ENCODE measurements at places on chromosomes 4 and X.

DNA sequence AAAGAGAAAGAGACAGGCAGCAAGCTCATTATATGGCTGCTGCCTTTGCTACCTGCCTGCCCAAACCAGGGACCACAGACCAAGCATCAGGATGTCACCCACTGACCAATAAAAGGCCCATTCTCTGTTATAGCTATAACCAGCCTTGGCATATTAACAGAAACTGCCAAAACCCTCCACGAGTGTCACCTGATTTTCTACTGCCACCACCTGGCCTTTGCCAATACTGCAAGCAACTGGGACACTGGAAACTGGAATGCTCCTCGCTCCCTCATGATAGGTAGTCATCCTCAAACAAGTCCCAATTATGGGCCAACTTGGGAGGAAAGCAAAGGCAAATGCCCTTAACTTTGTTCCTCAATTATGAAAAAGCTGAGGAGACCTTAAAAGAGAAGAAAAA lies 76.0 kb downstream of the SPIN4 start:
- no peak for DNase-seq

- DNase-seq: no peak
These were observed 4.6 kb upstream of the MAD2L1 start for GRCh38 chr4:120071192-120071795.

- no peak for DNase-seq
These were observed 253.7 kb upstream of the TAPT1 start for GRCh38 chr4:16480011-16480410.

GRCh38 chr4:78749258-78749971 lies 26.7 kb upstream of the BMP2K start:
- no peak for DNase-seq

DNA sequence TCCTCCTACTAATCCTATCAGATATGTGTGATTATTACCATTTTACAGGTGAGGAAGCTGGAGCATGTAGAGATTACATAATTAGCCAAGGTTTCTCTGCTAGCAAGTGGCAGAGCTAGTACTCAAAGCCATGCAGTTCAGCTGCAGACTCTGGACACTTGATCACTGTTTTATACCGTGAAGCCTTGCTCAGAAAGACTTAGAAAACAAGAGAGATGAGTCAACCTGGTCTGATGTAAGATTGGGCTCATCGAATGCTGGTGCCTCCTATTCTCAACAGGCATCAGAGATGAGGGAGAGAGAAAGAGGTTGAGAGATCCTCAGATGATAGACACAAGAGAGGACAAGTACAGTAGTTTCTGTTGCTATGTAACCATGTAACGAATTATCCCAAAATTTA lies 19.0 kb upstream of the PDE5A start:
- DNase-seq: peak; percentile 51

DNA sequence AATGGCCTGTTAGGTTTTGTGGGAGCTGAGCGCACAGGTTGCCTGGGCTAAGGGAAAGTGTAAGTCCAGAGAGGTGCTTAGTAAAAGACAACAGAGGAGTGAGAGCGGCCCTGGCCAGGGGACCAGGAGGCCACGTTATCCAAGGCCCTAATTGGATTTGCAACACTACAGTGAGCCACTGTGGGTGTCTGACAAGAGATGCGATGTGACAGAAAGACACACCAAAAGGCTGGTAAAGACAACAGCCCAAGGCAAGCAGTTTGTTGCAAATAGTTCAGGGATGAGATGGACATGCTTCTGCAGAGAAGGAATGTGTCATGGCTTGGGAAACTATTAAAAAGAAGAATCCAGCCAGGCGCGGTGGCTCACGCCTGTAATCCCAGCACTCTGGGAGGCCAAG lies 162.7 kb upstream of the KIT start:
- DNase-seq: no peak

GRCh38 chr4:111957116-111957515 lies 188.1 kb upstream of the FAM241A start:
- no peak for DNase-seq

DNA sequence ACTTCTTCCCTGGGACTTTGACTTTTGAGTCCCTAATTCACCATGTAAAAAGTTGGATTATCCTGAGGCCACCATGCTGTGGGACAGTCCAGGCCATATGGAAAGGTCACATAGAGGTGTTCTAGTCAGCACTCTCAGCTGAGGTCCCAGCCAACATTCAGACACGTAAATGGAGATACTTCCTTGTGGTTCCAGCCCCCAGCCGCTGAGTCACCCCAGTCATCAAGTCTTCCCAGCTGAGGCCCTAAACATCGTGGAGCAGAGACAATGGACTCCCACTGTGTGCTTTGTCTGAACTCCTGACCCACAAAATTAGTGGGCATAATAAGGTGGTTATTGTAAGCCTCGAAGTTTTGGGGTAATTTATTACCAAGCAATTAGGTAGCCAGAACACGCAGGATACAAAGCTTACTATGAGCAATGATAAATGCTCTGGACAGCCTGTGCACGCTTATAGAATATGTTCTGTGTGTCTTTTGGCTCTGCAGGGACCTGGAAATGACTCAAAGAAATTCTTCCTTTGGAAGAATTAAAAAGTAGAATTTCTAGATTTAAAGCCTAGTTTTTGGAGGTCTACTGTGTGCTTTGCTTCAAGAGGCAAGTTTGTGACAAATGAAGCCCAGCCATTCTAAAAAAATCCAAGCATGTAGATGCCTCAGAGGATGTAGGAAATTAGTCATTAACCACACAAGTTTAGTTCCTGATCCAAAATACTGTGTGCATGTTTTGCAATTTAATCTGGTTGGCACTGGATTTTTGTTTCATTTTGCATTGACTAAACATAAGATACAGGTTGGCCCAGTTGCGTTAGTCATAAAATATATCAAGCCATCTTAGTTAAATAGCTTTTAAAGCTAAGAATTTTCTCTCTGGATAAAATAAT lies 33.2 kb upstream of the SLC9A7 start:
- peak; percentile 81 for DNase-seq

- no peak for DNase-seq
These were observed 73.1 kb upstream of the FMR1 start for GRCh38 chrX:147838465-147839131.

GRCh38 chr4:98601708-98602107 lies 56.7 kb downstream of the TSPAN5 start:
- DNase-seq: no peak

DNA sequence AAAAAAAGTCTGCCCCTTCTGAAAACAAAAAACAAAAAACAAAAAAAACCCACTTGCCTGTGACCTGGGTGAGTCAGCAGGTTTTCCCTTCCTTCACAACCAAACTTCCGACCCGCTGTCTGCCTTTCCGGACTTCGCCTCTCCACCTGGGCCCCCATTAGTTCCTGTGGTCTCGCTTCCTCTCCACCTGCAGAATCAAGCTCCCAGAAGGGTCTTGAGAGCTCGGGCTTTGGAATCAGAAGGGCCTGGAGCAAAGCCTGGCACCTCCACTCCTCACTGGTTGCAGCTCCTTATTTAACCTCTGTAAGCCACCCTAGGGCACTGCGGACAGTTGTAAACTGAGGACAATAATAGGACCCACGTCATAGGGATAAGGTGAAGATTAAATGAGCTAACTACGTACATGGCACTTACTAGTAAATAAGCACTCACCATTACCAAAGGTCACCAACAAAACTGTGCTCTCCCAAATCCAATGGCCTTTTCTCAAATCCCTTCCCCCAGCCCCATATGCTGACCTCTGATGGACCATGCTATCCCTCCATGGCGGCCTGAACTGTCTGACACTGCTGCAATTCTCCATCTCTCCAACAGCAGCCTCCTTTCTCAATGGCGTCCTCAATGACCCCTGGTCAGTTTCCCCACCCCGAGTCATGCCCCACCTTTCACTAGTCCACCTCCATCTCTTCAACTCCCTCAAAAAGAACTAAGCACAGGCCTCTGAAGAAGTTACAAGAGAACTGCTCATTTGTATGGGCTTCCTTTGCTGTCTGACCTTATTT lies 64.2 kb downstream of the IRF2 start:
- no peak for DNase-seq

DNA sequence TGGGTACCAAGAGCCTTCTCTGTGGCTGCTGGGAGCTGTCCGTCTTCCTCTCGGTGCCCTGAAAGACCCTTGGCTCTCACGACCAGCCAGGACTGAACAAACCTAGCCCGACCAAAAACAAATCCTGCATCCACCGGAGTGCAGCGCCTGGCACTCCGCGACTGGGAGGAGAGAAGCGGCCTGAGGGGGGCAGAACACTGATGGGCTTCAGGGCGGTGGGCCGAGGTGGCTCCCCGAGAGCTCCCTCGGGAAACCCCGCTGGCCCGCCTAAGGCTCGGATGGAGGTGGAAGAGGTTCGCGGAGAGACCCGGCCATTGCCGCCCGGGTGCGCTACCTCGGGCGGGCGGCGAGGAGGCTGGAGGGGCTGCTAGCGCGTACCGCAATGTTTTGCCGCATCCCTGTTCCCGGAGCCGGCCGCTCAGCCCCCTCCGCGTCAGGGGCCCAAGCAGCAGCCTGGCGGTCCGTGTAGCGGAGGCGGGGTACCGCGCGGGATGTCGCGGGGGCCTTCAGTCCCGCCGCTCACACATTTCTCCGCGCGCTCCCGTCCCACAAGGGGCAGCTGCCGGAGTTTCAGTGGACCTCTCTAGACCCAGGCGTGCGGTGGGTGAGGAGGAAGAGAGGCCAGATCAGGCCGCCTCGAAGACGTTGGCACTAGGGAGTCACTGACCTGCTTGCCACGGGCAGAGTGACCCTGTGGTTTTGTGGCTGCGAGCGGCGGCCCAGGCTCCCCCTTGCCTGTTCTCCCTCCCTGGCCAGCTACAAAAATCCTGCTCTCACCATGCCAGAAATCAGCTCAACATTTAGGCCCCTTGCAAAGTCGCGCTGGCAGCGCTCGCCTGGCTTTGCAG lies 2.2 kb downstream of the SLITRK4 start:
- no peak for DNase-seq

DNA sequence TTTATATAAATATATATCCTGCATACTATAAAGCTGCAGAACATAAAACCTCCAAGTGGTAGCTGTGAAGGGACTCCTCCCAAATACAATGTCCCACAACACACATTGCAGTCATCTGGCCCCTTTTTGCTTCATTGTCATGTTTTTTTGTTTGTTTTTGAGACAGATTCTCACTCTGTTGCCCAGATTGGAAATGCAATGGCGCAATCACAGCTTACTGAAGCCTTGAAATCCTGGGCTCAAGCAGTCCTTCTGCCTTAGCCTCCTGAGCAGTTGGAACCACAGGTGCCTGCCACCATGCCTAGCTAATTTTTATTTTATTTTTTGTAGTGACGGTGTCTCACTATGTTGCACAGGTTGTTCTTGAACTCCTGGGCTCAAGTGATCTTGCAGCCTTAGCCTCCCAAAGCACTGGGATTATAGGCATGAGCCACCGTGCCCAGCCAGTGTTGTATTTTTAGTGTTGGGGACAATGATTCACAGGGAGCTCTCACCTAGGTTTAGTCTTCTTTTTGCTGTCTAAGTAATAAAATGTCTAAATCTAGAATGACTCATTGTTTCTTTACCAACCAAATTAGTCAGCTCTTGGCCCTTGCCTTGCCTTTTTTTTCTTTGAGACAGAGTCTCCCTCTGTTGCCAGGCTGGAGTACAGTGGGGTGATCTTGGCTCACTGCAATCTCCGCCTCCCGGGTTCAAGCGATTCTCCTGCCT lies 24.0 kb upstream of the XIAP start:
- DNase-seq: no peak

GRCh38 chr4:104330125-104330905 lies 164.4 kb downstream of the CXXC4 start:
- no peak for DNase-seq

DNA sequence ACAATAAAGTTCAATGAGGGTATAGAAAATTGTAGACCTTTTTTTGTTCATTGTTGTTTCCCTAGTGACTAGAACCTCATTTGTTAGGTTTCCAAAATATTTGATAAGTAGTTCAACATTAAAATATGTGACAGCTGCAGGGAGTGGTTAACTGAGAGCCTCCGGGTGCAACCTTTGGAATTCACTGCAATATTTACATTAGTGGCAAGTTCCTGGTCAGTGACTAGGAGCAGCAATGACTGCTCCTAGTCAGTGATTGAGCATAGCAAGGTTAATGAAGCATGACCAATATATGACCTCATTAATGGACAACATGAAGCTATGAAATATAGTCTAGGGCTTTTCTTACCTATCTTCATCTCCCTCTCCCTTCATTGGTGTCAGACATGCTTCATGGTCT lies 65.8 kb upstream of the FAM47A start:
- DNase-seq: no peak

DNA sequence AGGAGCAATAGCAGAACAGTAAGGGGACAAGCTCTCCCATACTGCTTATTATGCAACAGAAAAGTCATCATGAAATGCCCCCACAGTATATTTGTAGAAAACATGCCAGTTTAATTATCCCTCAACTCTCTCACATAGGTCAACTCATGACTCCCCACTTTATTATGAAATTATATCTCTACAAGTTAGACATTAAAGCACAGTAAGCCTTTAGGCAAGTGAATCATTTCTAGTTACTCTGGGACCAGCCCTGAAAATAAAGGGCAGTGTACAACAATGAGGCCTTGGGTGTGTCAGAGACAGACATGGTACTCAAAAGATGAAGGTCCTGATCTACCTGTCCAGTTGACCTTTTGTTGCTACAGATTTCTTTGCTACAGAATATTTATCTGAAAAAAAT lies 191.9 kb downstream of the FBXW7 start:
- DNase-seq: no peak

DNA sequence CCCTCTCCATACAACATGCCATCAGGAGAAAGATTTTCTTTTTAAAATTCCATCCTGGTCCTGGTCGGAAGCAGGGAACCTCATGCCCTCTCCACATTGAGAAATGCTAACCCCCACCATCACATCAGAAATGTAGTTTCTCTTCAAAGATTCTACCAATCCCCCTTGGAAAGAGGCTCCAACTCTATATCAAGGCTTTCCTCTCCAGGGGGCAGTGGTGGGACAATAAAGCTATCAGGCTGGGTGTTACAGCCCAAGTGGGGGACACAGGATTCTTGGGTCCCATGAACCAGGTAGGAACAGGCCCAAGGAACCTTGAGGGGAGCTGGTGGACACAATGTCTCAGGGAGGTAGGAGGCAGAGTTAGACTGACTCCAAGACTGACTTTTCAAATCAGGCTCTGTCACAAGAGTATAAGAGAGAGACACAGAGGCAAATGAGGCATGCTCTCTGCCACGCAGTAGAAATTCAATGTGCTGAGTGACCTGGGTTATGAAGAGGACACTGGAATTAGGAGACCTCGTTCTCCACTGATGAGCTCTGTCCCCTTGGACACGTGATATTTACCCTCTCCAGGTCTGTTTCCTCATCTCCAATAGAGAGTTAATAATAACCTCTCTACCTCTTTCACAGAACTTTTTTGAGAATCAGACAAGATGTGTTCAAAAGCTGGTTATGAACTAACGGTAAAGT lies 4.5 kb downstream of the GJB1 start:
- DNase-seq: no peak

DNA sequence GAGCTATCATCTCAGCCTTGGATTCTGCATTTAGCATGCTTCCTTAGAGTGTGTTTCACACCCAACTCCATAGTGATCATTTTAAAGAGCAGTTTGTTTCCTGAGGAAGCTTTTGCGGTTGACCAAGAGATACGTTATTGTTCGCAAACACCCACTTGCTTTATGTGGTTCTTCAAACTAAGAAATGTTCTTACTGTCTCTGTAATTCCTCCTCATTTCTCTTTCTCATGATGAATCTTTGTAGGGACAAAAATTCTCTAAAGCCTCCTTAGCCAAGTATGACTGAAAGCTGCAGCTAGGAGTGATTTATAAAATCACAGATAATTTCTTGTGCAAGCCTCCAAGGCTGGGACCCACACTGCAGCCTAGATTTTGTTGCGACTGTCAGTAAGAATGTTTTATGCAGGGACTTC lies 10.0 kb downstream of the TNIP3 start:
- no peak for DNase-seq

GRCh38 chr4:145888393-145888792 lies 50.2 kb downstream of the ZNF827 start:
- DNase-seq: no peak

- DNase-seq: no peak
These were observed 461.8 kb downstream of the CENPC start for GRCh38 chr4:67083496-67083895.
